ENCODE measurements at places on chromosomes 4 and X.

GRCh38 chr4:6852582-6852981, 57.0 kb upstream of the TBC1D14 start:
- DNase-seq = no peak

DNA sequence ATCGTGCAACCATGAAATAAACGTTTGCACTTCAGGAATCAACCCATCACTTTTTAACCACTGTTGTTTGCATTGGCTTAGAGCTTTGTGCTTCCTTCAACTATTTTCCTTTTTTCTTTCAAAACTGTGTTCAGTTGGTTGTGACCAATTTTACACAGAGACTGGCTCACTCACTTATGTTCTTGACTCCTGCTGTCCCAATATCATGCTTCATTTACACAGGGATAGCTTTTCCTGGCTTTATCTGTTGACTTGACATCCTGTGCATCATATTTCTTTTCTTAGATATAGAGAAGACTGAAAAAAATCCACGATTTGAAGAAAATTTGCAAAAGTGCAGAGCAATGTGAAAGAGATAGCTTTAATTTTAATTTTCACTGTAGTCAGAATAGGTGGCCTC, 38.8 kb downstream of the REPS2 start:
- no peak for DNase-seq

DNA sequence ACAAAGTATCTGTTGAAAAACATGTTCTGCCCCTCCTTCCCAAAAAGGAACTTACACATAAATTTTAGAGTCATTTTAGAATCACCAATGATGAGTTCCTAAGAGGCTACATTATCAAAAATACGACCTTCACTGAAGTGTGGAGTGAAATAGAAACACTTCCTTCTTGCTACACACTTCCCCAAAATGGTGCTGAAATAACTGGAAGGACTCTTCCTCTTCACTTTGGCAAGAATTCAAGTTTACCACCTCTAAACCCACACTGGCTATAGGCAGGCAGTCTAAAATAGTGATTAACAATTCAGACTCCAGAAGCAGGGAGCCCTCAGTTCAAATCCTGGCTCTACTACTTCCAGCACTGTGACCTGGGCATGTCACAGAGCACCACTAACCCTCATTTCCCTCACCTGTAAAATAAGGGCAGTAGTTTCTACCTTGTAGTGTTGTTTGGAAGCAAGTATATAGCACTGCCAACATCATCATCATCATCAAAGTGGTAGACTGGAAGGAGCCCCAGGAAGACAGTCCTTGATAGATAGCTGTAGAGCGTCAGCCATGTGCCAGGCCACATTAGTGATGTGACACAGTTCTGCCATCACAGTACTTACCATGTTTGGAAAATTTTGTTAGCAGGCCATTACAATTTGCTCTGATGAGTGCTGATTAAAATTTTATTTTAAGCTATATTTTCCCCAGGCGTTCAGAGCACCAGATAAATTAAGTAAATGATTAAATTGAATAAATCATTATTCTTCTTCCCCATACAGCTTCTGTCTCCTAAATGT, 103.3 kb downstream of the PARM1 start:
- peak; percentile 47 for DNase-seq

GRCh38 chr4:140014284-140014683, 139.7 kb downstream of the MAML3 start:
- no peak for DNase-seq

DNA sequence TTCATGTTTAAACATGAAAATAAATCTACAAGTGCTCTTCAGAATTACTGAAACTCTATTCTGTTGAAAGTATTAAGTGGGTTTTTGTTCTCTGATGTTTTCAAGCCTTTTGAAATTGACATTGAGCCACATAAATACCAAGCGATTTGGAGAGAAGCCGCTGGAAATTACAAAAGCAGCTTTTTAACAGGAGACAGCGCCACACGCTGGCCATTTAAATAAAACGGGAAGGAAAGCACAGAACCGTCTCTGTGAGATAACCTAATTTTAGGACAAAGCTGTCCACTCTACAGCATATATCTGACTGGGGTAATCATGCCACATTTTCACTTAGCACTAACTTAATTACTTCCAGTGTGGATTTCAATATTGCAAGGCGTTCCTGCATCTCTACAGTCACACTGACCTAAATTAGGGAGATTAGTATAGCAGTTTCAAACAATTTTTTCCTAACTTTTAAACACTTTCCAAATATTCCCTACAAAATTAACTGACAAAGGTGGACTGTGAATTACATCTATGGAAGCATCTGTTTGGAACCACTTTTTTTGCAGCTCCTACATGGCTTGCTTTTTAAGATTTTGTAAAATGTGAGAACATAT, 6.8 kb upstream of the ANOS1 start:
- peak; percentile 39 for DNase-seq

DNA sequence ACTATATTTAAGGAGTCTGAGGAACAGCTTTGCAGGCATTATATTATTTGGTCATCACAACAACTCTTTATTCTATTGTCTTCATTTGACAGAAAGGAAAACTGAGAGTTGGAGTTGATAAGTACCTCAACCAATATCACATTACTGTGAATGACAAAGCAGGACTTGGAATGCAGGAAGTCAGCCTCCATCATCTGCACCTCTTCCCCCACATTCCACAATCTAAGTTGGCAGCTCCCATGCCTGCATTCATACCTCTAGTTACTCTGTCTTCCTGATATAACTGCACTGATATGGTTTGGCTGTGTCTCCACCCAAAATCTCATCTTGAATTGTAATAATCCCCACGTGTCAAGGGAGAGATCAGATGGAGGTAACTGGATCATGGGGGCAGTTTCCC, 356.7 kb downstream of the GALNTL6 start:
- DNase-seq = no peak

DNA sequence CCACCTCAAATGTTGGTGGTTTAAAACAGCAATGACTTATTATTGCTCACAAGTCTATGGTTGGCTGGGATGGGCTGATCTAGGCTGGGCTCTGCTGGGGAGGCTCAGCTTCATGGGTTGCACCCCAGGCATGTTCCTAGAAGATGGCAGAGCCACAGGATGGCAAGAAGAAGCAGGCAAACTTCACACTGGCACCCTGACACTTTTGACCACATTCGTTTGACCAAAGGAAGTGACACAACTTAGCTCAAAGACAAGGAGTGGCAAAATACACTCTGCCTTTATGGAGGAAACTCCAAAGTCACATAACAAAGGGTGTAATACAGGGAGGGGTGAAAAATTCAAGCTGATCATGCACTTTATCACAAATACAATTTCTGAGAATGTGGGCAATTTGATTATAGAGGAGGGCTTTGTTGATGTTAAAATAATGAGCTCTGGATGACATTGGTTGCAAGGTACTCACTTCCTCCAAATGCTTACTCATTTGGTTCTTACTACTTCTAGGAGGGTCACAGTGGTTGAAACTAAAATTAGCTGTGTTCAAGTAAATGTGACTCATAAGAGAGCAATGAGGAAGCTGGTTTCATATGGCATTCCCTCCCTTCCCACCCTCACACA, 249.2 kb upstream of the RPS6KA3 start:
- DNase-seq = no peak

Measured in globus pallidus (tissue), 1 donor.